ENCODE measurements at places on chromosomes 5 and 9.

GRCh38 chr5:125597338-125597737 lies 825.9 kb upstream of the GRAMD2B start:
- DNase-seq: no peak

- DNase-seq: peak; percentile 15
Measured at GRCh38 chr5:143395638-143396352, 7.7 kb downstream of the NR3C1 start.

- peak; percentile 49 for DNase-seq
Measured at GRCh38 chr5:125835293-125836172, 587.7 kb upstream of the GRAMD2B start.

GRCh38 chr5:97548739-97549080 lies 365.7 kb upstream of the RIOK2 start:
- no peak for DNase-seq

GRCh38 chr5:154849791-154850201 lies 607 bp downstream of the FAXDC2 start:
- no peak for DNase-seq

DNA sequence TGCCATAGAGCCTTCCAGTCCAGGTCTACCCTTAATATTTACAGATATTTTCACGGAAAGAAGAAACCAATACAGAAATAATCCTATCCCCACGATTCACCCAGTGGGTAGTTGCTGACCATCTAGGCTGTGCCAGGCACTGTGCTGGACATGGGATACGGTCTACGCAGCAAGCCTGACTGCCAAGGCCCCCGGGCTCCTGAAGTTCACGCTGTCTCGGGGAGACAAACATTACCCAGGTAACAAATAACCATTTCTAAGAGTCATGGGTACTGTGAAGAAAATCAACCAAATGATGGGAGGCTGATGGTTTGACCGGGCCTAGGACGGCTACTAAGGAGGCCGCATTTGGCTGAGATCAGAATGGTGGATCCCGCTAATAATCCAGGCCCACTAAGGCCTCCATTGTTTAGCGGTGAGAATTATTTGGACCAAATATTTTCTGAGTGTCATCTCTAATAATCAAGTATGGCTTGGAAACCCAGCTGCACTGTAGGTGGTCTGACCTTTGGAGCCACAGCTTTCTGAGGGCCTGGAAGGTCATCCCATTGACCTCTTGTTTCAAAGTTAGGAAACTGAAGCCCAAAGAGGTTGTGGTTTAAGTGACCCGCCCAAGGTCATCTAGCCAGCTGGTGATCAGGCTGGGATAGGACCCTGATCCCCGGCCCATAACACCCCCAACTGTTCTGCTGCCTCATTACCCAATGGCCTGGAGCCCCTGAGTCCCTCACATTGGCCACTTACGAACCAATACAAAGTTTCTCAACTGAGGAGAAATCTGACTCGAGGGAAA lies 82.4 kb downstream of the AK8 start:
- DNase-seq: no peak

GRCh38 chr5:179323026-179323870 lies 22.0 kb downstream of the ADAMTS2 start:
- no peak for DNase-seq

- no peak for DNase-seq
Measured at GRCh38 chr5:6190838-6191237, 187.5 kb downstream of the MED10 start.

DNA sequence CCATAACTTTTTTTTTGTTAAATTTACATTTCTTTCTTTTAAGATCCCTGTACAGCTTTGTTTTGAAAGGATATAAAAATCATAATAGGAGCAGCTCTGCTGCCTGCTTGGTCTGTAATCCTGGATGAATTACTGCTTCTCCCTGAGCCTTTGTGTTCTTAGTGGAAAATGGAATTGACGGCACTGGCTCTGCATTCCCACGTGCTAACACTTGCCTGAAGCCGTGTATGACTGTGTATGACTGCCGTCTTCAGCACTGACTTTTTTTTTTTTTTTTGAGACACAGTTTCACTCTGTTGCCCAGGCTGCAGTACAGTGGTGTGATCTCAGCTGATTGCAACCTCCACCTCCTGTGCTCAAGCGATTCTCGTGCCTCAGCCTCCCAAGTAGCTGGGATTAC lies 4.8 kb downstream of the THG1L start:
- no peak for DNase-seq

All from ACHN (cell line).